ENCODE measurements at places on chromosomes 13 and 19.

GRCh38 chr19:5918463-5919079, 4.5 kb downstream of the CAPS start:
- no peak for DNase-seq

- peak; percentile 26 for DNase-seq
Observed at GRCh38 chr19:40365613-40366401, 17.3 kb downstream of the PLD3 start.

GRCh38 chr13:45238945-45239795, 38.3 kb upstream of the KCTD4 start:
- no peak for DNase-seq

- no peak for DNase-seq
Observed at GRCh38 chr13:23901365-23901764, 4.1 kb upstream of the C1QTNF9B start.

DNA sequence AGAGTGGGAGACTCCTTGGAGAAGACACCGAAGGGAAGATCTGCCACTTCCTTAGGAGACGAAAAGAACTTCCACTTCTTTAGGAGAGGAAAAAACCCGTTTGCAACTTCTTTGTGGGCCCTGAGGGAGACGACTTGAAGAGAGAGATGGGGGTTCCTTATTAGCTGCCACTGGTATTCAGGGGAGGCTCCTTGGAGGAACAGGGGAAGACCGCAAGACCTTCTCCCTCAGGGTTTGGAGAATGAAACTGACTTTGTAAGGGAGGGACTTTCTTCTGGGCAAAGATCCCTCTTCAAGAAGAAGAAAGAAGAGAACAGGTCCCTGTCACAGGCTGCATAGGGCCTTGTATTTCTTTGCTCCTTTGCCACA, 416 bp downstream of the BCKDHA start:
- no peak for DNase-seq

DNA sequence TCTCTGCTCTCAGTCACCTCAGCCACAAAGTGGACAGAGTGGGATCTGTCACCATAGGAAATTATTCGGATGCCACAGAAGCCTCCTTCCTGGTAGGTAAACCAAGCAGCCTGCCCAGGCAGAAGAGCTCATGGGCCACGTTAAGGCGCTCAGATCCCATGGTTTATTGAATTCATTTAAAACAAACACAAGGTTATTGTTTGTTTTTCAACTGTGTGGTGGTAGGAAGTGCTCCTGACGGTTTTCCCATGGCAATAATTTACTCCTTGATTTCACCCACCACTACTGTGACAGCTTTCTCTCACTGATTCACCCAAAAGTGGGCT, 14.4 kb downstream of the BCAM start:
- DNase-seq = no peak

DNA sequence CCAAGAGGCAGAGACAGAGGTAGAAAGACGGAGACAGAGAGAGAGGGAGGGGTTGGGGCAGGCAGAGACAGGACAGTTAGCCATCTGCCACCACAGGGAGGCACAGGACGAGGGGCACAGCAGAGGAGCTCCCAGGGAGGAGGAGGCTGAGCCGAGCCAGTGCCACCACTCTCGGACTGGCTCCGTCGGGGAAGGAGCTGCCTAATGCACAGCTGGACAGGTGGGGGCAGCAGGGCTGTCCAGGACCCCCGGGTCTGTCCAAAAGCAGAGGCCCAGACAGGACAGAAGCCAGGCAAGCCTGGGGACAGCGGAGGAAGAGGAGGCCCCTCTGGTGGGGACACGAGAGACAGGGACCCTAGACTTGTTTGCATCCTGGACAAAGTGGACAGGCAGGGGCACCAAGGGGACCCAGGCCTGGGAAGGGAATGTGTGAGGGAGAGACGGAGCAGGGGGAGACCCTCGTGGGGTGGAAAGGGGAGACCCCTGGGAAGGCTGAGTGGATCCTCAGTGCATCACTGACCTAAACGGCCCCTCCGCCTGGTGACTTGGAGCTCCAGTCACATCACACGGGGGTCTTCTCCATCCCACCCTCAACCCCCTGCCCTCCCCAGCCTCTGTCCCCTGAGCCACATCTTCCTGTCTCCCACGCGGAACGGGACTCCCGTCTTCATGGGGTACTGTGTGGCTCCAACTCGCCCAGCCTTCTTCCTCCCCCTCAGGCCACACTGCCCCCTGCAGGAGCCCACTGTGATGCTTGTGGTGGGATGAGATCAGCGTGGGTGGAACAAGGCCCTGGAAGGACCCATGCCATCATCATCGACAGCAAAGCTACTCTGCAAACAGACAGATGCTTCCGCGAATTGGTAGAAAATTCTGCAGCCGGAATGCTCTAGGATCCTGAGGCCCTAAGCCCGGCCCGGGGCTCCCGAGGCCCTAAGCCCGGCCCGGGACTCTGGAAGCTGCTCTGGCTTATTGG, 915 bp downstream of the F10 start:
- DNase-seq = no peak

DNA sequence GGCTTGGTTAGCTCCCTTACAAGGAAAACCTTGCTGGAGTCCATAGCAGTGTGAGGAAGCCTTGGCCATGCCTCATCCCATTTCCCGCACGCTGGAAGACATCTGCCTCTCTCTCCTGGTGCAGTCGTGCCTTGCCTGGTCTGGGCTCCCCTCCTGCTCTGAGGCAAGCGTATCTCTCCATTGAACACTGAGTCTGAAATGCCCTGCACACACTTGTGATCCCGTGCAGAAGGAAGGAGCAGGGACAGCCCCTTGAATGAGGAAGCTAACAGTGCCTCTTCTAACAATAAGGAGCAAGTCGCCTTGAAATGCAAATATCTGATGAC, 407 bp upstream of the ZNF440 start:
- DNase-seq = no peak

DNA sequence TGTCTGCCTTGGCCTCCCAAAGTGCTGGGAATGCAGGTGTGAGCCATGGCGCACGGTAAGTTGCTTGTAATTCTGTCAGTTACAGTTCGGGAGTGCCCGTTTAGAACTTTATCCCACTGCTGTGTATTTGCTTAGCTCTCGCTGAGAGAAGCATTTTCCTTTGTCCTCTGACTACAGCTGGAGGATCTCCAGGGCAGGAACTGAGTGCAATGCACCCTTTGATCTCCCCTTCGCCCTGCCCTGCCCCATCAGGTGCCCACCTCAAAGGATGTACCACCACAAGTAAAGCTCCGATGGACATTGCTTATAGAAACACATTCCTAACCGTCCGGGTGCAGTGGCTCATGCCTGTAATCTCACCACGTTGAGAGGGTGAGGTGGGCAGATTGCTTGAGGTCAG, 6.5 kb downstream of the BRME1 start:
- no peak for DNase-seq

GRCh38 chr19:56637976-56638555, 4.9 kb upstream of the SMIM17 start:
- no peak for DNase-seq

GRCh38 chr19:56866538-56866937, 26.0 kb upstream of the PEG3 start:
- no peak for DNase-seq

DNA sequence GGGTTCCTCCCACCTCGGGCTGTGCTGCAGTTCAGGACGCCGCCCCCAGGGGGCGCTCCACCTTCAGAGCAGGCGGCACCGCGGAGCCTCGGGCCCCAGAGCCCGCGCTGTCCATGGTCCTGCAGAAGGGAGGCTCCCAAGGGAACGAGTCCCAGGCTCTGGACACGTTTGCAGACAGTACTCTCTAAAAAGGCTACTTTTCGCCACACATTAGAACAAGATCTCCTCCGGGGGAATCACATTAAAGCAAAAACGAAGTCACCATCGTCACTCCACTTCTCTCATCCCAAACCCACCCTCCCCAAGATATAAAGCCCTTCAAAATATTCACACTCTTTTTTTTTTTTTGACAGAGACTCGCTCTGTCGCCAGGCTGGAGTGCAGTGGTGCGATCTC, 4.6 kb upstream of the SIGLEC10 start:
- peak; percentile 83 for DNase-seq

DNA sequence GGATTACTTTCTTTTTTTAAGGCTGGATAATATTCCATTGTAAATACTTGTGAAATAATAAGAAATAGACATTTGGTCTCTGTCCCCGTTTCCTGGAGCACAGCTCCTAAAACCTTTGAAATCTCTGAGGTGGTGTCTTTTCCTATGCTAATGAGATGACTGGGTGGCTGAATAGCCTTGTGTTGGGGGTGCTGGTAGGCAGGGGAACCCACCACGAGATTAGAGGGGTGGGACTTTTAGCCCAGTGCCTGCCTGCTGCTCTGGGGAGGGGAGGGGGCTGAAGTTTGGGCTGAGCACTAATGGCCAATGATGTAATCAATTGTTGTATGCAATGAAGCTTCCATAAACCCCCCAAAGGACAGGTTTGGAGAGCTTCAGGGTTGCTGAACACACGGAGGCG, 175.7 kb downstream of the FGF9 start:
- DNase-seq = no peak

- no peak for DNase-seq
Observed at GRCh38 chr19:10812196-10812595, 23.8 kb downstream of the TMED1 start.

DNA sequence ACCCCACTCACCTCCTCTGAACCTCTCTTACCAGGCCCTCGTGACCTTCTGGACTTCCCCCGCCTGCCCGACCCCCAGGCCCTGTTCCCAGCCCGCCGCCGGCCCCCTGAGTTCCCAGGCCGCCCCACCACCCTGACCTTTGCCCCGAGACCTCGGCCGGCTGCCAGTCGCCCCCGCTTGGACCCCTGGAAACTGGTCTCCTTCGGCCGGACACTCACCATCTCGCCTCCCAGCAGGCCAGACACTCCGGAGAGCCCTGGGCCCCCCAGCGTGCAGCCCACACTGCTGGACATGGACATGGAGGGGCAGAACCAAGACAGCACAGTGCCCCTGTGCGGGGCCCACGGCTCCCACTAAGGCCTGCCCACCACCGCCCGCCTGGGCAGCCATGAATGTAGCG, 3.2 kb downstream of the TTC9B start:
- DNase-seq = no peak

- DNase-seq = no peak
Observed at GRCh38 chr13:42123600-42123999, 75.2 kb downstream of the DGKH start.

DNA sequence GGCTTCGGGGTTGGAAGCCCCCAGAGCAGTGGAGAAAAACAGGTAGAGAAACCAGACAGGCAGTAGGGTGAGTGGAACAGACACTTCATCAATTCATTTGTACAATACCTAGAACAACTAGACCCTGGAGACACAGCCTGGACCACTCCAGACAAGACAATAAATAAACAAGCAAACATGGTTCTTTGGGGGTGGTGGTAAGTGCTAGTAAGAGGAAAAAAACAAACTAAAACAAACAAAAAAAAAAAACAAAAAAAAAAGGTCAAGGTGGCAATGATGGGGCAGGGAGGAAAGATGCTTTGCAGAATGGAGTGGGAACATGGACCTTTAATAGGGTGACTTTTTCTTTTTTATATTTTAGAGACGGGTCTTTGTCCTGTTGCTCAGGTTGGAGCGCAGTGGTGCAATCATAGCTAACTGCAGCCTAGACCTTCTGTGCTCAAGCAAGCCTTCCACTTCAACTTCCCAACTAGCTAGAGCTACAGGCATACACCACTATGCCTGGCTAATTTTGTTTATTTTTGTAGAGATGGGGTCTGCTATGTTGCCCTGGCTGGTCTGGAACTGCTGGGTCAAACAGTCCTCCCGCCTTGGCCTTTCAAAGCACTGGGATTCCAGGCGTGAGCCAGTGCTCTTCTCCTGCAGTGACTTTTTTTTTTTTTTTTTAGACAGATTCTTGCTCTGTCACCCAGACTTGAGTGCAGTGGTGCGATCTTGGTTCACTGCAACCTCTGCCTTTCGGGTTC, 3.1 kb downstream of the JUNB start:
- no peak for DNase-seq

- DNase-seq = no peak
Observed at GRCh38 chr13:65497265-65497664, 1732.9 kb downstream of the PCDH9 start.

DNA sequence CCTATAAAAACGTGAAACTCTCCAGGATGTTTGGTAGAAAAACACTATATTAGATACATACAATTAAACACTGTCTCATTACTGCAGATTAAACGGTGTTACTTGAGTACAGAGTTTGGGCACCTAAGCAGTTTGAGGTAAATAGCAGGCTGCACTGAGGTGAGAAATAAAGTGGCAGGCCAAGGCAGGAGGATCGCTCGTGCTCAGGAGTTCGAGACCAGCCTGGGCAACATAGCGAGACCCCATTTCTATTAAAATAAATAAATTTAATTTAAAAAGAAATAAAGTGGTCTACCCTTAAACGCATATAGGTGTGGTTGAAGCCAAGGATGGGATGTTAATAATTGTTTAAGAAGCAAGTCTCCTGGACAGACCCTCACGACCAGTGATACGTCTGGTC, 1.2 kb downstream of the PSPC1 start:
- DNase-seq = no peak

DNA sequence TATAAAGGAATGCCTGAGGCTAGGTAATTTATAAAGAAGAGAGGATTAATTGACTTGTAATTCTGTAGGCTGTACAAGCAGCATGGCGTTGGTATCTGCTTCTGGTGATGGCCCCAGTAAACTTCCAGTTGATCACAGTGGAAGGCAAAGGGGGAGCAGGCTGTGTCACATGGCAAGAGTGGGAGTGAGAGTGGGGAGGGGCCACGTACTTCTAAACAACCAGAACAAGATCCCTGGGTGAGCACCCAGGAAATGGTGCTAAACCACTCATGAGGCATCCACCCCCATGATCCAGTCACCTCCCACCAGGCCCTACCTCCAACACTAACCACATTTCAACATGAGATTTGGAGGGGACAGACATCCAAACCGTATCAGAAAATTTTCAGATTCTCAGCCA, 3.0 kb upstream of the RNF113B start:
- no peak for DNase-seq

- no peak for DNase-seq
Observed at GRCh38 chr13:38535261-38535660, 151.6 kb upstream of the FREM2 start.

DNA sequence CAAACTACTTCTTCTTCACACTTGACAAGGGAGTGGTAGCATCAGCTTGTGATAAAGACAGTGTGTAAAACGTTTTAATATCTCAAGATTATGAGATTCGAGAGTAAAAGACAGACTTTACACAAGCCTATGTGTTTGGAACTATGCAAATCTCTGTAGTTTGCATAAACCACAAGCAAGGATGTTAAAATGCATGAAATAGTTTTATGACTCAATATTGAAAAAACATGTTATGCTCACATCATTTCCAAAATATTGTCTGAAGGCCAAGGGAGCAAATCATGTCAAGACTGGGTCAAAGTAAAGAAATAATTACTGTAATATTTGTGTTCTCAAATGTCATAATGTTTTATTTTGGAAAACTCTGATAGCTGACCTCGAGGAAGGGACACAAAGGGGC, 316.8 kb upstream of the KLF12 start:
- no peak for DNase-seq

DNA sequence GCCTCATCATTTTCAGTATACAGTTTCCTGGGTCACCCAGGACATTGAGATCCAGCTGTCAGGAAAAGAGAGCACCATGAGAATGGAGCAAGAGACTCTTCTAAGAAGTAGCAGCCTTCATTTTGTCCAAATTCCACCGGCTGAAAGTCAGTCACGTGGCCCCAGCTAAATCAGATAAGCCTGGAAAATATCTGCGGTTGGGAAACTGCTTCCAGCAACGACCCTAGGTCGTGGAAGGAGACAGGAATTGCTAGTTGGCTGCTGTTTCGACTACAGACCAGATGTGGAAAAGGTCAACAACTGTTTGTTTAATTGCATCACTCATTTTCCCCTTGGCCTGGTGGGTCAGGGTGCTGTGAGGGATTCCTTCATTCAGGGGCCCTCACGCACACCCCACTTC, 107.0 kb downstream of the ZNF536 start:
- no peak for DNase-seq

Data from activated CD4-positive, alpha-beta T cell treated with anti-CD3 and anti-CD28 coated beads, Interleukin-2, amount 50 U/mL, for 24 hours (primary cell).